ENCODE measurements at places on chromosomes 13 and 19. TPM values are rescaled to one million over a fixed set of nuclear protein-coding genes. Genes with fewer than 3 reads are reported as not detected.

Gene PGLYRP1
- total RNA-seq, result not detected

Gene CYP4F8
- total RNA-seq, result not detected

Gene ZNF723
- not detected for total RNA-seq

Gene PSG5
- total RNA-seq, result not detected

Gene ZNF317
- 20.6 TPM for total RNA-seq

Gene IGFL3
- total RNA-seq, result not detected

Gene TTC9B
- not detected for total RNA-seq

Gene KIR2DL4
- total RNA-seq, result 2.1 TPM

Gene SSC5D
- total RNA-seq, result 3.4 TPM

Gene SCAMP4
- 25.1 TPM for total RNA-seq

Gene LGALS4
- total RNA-seq, result 3,941 TPM

DNA sequence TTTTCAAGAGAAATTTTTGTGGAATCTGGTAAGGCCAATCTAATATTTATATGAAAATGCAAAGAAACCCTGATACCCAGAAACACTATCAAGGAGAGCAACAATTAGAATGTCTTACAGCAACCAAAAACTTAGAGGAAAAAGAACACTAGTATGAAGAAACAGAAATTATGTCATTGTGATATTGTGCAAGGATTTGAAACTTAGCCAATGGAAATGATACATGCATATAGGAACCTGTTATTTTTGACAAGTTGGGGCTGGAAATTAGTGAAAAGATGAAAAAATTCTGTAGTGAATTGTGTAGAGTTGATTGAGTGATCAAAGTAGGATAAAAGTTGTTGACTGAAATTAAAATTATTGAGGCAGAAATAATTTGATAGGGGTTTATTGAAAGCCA, 792.6 kb upstream of the SLITRK6 start:
- no peak for DNase-seq

GRCh38 chr19:47615714-47616113, 6.8 kb downstream of the BICRA start:
- no peak for DNase-seq

DNA sequence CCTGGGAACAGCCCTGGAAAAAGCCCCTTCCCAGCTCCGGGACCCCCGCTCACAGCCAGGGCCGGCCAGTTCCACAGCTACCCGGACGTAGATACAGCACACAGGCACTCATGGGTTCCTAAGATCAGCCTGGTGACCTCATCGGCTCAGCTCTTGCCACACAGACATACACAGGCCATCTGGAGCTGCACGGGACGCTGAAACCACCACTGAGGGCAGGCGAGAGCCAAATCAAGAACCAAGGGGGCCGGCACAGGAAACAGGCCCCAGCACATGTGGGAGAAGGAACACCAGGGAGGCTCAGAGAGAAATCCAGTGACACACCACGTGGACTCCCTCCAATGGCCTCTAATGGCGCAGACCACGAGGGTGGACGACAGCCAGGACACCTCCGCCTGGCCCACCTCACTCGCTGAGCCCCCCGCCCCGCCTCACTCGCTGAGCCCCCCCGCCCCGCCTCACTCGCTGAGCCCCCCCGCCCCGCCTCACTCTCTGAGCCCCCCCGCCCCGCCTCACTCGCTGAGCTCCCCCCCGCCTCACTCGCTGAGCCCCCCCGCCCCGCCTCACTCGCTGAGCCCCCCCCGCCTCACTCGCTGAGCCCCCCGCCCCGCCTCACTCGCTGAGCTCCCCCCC, 69.7 kb upstream of the C13orf46 start:
- DNase-seq, result peak; percentile 67

GRCh38 chr13:99863789-99864626, 107.6 kb downstream of the ZIC5 start:
- DNase-seq, result no peak

DNA sequence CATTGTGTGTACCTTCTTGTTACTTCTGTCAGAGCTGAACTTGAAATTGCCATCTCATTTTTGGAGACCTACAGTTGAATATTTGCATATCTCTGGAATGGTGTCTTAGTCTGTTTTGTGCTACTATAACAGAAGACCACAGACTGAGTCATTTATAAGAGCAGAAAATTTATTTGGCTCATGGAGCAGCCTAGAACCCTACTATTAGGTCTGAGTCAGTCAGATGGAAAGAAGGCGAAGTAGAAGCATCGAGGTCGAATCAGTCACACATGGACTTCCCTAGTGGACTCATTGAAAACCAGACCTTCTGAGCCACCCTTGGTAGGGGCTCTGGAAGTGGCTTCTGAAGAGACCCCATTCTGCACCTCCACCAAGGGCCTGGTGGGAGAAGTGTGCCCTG, 33.9 kb upstream of the TPT1 start:
- no peak for DNase-seq

DNA sequence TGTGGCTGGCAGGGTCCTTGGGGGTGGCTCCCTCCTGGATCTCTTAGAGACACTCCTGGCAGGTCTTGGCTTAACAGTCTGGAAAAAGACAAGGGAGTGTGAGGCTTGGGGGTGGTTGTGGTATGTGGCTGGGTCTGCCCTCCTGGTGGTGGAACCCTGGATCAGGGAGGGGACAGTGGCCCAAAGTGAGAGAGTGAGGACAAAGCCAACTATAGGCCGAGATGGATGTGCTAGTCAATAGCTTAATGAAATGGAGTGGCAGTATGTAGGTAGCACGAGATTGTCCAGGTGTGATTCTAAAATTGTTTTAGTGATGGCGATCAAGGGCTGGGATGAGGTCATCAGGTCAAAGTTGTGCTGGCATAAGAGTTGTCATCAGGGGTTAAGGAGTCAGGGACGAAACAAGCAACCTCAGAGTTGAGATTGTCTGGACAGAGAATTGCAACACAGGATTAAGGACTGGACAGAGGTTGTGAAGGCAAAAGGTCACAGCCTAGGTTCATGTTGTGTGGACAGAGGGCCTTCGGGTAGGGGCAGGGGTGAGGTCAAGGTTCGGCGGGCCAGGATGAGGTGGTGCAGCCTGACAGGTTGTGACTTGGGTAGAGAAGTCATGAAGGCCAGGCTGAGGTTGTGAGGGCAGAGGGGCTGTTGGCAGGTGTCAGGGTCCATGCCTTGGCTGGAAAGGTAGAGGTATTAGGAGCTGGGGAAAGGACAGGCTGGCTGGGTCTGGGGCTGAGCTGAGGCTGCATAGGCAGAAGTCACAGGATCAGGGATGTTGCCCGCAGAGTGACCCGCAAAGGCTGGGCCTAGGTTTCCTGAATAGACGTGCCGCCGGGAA, 4.5 kb upstream of the RASAL3 start:
- no peak for DNase-seq

GRCh38 chr13:41516166-41516565, 58.8 kb downstream of the RGCC start:
- no peak for DNase-seq

- DNase-seq, result no peak
Observed at GRCh38 chr13:20206698-20207235, 14.0 kb upstream of the GJB2 start.

- DNase-seq, result no peak
Observed at GRCh38 chr19:34504273-34504808, 22.8 kb downstream of the WTIP start.

DNA sequence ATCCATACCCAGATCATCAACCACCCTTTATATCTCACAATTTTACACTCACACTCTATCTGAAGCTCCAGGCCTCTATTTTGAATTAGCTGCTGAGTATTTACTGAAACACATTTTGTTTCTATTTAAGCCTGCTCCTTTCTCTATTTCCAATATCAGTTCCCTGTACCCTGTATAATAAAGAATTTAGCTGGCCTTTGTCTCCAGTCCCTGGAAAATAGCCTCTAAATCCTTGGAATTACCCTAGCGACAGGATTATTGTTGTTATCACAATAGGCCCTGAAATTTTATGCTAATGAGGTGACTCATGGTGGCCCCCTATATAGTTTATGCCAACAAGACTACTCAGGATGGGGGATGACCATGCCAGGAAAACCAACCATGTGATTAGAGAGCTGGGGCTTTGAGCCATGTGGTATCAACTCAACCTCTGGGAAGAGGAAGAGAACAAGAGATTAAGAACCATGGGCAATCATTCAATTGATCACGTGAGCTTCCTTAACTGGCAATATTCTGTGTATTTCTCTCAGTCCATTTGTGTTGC, 72.7 kb downstream of the KATNAL1 start:
- no peak for DNase-seq

GRCh38 chr19:56671613-56671994, at the start of gene ZNF835:
Gene ZNF835, minus strand, starts transcription at chr19:56671757. Its CDS starts 6,559 bp downstream, at chr19:56665198.
- peak; percentile 87 for DNase-seq

DNA sequence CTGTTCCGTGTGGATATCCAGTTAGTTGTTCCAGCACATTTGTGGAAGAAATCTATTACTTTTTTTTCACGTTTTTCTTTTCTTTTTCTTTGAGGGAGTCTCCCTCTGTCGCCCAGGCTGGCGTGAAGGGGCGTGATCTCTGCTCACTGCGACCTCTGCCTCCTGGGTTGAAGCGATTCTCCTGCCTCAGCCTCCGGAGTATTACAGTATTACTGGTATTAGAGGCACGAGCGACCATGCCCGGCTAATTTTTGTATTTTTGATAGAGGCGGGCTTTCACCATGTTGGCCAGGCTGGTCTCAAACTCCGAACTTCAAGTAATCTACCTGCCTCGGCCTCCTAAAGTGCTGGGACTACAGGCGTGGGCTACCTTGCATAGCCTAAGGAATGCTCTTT, 43.6 kb downstream of the ZNF611 start:
- DNase-seq, result no peak

GRCh38 chr13:104975272-104975671, 1560.2 kb downstream of the EFNB2 start:
- DNase-seq, result no peak

DNA sequence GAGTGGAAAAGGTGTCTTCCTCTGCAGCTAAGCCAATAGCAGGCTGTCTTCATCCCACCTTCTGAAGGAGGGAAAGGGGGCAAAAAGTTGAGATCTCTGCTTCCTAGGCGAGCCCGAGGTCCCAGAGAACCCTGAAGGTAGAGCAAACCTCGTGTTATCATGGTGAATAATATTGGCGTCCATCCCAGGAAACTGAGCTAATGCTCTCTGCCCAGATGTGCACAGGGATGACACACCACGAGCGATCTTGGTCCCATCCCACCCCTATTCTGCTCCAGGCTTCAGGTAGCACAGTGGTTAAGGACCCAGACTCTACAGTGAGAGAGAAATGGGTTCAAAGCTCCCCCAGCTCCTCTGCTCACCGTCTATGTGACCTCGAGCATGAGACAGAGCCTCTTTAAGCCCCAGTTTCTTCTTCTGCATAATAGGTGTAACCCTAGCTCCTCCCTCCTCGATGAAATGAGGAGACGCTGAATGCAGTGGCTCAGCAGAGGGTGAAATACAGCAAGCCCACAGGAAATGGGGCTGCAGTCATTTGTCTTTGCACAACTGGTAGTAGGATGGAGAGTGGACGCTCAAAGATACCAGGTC, 9.9 kb upstream of the CEACAM20 start:
- no peak for DNase-seq

DNA sequence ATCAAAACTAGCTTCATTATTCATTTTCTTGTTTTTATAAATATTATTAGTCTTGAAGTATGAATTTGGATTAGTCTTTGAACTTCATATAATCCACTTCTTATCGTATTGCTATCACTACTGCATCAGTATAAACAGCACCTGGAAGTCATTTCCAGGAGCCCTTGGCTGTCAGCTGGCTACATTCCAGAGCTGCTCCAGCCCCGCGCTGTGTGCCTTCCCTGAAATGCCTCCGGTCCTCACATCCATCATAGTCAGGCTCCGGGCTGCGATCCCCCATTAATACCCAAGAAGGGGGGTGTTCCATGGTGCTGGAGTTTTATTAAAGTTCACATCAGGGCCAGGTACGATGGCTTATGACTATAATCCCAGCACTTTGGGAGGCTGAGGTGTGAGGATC, 124.3 kb upstream of the GJB6 start:
- DNase-seq, result no peak

- DNase-seq, result no peak
Observed at GRCh38 chr13:111270765-111271698, 49.4 kb upstream of the TEX29 start.

DNA sequence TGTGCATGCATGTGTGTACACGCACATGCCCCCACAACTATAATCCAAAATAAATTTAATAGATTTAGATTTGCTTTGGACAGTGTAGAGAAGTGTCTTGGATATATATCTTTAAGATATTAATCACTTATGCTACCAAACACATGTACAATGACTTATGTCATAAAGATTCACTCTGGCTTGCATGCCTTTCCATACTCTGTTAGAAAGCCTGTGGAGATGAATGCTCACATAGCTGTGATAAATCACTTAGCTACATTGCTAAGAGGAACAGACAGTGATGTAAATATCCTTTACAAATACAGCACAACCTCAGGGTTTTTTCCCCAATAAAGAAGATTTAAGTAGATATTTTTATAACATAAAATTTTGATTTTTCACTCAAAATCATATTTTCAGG, 2484.8 kb upstream of the PCDH20 start:
- DNase-seq, result no peak

DNA sequence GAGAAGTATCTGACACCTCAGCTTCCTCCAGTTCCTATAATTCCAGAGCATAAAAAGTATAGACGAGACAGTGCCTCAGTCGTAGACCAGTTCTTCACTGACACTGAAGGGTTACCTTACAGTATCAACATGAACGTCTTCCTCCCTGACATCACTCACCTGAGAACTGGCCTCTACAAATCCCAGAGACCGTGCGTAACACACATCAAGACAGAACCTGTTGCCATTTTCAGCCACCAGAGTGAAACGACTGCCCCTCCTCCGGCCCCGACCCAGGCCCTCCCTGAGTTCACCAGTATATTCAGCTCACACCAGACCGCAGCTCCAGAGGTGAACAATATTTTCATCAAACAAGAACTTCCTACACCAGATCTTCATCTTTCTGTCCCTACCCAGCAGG, 3.1 kb downstream of the KLF5 start:
- no peak for DNase-seq

DNA sequence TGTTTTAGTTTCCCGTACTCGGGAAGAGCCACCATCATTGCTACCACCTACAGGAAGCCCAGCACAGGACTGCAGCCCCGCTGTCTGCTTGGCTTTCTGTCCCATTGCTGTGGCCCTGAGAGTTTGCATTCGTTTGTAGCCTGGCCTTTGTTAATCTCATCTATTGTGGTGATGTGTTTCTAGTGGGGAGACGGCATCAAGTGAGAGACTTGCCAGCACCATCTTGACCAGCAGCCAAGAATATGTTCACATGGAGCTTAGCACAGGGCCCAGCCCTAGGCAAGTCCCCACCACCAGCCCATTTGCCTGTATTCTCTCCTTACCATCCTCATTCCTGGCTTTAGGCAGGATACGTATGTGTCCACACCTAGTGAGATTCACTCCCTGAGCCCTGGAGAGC, 17.3 kb upstream of the OVOL3 start:
- no peak for DNase-seq

Measured in transverse colon (tissue), 4 donors.